Peyer's patch (tissue), 4 donors: ENCODE measurements at places on chromosomes 1 and 21.

DNA sequence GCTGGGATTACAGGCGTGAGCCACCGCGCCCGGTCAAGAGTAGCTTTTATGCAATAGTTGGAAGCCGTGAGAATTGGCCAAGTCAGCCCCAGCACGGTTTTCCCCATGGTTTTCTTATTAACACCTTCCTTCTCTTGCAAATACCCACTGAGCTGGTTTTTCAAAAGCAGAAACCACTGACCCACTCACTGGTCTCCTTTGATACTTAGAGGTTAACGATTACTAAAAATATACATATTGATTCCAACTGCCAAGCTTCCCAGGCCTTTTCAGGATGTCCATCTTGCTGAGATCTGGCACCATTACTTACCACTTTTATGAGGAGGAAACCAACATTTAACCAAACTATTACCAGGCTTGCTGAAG, 25.9 kb upstream of the TARDBP start:
- DNase-seq = no peak
- no peak overlapping the region for H3K27ac ChIP-seq
- no peaks in the 10 kb centered on the region for H3K36me3 ChIP-seq
- no peak overlapping the region for H3K4me3 ChIP-seq

GRCh38 chr1:159932296-159933285, 7.3 kb upstream of the TAGLN2 start:
- no peak overlapping the region for H3K4me3 ChIP-seq
- peaks cover 20% of the 10 kb centered on the region for H3K4me1 ChIP-seq
- no peaks in the 10 kb centered on the region for H3K27me3 ChIP-seq
- no peak for DNase-seq
- H3K27ac ChIP-seq = no peak overlapping the region

GRCh38 chr1:89883030-89883379, 62.2 kb downstream of the LRRC8D start:
- no peak overlapping the region for H3K27ac ChIP-seq
- H3K27me3 ChIP-seq = no peaks in the 10 kb centered on the region
- H3K4me3 ChIP-seq = no peak overlapping the region
- no peaks in the 10 kb centered on the region for H3K4me1 ChIP-seq

- H3K4me3 ChIP-seq = no peak overlapping the region
- H3K36me3 ChIP-seq = no peaks in the 10 kb centered on the region
- H3K27me3 ChIP-seq = no peaks in the 10 kb centered on the region
Observed at GRCh38 chr1:39091845-39092645, 65.9 kb downstream of the NDUFS5 start.

GRCh38 chr1:167763525-167764220, 41.9 kb downstream of the MPZL1 start:
- DNase-seq = no peak
- no peaks in the 10 kb centered on the region for H3K36me3 ChIP-seq
- H3K4me3 ChIP-seq = no peak overlapping the region
- H3K27ac ChIP-seq = no peak overlapping the region
- H3K4me1 ChIP-seq = no peaks in the 10 kb centered on the region
- no peaks in the 10 kb centered on the region for H3K27me3 ChIP-seq

DNA sequence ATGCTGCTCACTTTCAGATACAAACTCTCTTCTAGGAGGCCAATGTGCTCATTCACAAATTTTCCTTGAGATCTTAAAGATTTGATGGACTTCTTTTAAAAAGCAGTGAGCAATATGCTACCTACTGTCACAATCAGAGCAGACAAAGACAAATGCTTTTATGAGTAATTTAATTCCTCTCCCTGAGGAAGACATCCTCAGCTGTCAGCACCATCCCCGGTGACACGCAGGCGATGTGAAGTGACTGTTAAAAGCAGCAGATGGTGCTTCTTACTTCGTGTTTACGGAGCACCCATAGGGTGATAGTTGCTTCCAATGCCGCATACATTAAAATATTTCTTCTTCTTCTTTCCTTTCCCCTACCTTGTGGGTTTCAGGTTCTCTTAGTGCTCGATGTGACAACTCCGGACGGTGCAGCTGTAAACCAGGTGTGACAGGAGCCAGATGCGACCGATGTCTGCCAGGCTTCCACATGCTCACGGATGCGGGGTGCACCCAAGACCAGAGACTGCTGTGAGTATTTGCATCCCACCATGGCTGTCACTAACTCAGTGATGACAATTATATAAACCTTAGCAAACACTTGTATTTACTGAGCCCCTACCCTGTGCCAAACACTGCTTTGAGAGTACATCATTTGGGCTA, 29.1 kb downstream of the LAMC2 start:
- H3K4me3 ChIP-seq = no peak overlapping the region
- no peaks in the 10 kb centered on the region for H3K36me3 ChIP-seq

GRCh38 chr1:94992161-94992560, 65.3 kb upstream of the CNN3 start:
- no peaks in the 10 kb centered on the region for H3K36me3 ChIP-seq
- no peaks in the 10 kb centered on the region for H3K4me1 ChIP-seq
- no peak for DNase-seq
- no peak overlapping the region for H3K4me3 ChIP-seq
- H3K27me3 ChIP-seq = no peaks in the 10 kb centered on the region

DNA sequence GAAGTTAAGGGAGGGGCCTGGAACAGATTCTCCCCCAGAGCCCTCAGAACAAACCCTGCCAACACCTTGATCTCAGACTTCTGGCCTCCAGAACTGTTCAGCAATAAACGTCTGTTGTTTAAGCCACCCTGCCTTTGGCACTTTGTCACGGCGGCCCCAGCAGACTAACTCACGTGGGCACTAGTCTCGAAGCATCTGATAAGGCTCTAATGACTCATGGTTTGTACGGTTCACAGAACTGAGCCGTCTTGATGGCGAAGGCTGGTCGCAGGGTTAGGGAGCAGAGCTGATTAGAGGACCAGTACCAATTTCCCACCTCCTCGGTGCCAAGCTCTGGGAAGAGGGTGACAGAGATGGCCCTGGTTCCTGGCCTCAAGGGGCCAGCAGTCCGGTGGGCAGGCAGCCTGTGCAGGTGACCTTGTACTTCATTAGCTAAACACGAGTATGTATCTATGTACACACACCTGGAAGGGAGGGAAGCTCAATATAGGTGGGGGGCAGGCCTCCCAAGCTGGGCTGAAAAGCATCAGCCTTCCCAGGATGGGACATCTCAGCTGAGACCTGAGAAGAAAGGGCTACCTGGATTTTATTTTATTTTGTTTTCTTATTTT, 112.8 kb downstream of the MRPS6 start:
- H3K4me1 ChIP-seq = no peaks in the 10 kb centered on the region
- H3K27me3 ChIP-seq = no peaks in the 10 kb centered on the region
- peak; percentile 89 for DNase-seq
- H3K27ac ChIP-seq = peak overlapping the region; percentile 43
- H3K4me3 ChIP-seq = no peak overlapping the region

GRCh38 chr1:222956601-222957000, 141.8 kb downstream of the DISP1 start:
- no peaks in the 10 kb centered on the region for H3K27me3 ChIP-seq
- no peak overlapping the region for H3K27ac ChIP-seq
- H3K36me3 ChIP-seq = no peaks in the 10 kb centered on the region
- H3K4me3 ChIP-seq = no peak overlapping the region
- no peak for DNase-seq

- H3K27ac ChIP-seq = peak overlapping the region; percentile 56
- peak; percentile 23 for DNase-seq
- H3K36me3 ChIP-seq = no peaks in the 10 kb centered on the region
- no peak overlapping the region for H3K4me3 ChIP-seq
Observed at GRCh38 chr21:45999581-46000181, 18.1 kb downstream of the COL6A1 start.

- H3K27ac ChIP-seq = no peak overlapping the region
- no peaks in the 10 kb centered on the region for H3K27me3 ChIP-seq
- DNase-seq = no peak
Observed at GRCh38 chr21:25107708-25108107, 499.6 kb downstream of the MRPL39 start.

DNA sequence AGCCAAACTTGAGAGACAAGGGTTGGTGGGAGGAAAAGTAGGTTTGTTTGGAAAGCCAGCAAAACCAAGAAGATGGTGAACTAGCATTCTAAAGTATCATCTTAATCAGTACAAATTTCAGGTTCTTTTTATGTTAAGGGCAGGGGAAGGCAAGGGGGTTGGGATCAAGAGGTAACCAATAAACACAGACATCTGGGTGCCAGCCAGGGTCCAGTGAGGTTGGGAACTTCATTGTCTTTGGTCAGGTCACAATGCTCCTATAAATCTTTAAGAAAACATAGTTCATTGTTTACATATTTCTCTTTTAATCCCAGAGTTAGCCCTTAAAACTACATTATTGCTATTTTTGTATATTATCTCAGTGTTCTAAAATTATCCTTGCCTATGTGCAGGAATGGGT, 126.2 kb upstream of the NR5A2 start:
- H3K27me3 ChIP-seq = no peaks in the 10 kb centered on the region
- H3K36me3 ChIP-seq = no peaks in the 10 kb centered on the region
- H3K27ac ChIP-seq = no peak overlapping the region

- H3K27me3 ChIP-seq = no peaks in the 10 kb centered on the region
- no peaks in the 10 kb centered on the region for H3K4me1 ChIP-seq
- H3K27ac ChIP-seq = peak overlapping the region; percentile 60
- H3K4me3 ChIP-seq = no peak overlapping the region
Observed at GRCh38 chr1:221458447-221459156, 283.3 kb downstream of the DUSP10 start.

DNA sequence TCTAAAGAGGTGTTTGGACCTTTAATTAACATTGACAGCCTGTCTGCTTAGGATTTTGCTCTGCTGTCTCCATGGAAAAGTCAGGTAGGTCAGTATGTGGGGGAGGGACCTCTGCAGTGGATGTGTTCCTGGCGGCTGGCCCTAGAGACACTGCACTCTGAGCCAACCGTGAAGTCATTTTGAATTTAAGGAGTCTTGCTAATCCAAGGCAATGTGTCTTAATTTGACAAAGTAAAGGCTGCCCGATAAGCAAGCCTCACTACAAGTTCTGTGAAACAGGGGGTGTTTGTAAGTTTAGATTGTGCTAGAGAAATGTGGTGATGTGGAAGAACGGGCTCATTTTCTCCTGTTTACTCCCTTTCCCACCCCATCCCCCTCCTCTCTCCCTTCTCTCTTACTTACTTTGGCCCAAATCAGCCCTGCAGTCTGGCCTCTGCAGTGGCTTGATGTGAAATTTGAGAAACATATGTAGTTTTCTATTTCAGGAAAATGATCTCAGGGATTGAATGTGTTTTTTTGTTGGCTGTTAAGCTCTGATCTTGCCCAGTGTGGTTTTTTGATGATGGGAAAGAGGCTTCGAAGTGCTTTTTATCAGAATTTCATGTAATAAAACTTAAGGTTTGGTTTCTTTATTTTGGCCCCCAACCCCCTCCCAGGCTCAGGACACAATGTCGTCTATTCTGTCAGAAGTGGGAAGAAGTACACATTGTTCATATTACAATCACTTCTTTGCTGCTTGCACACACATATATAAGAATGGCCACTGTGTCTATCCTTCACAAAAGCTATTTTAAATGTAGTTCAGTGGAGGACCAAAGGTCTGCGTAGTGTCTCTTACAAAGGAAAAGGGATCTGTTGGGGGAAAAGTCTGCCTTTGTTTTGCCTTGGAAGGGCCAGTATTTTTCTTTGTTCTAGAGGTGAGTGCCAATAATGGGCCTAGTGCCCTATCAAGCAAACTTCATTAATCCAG, 96.6 kb downstream of the FGGY start:
- no peaks in the 10 kb centered on the region for H3K27me3 ChIP-seq
- H3K27ac ChIP-seq = peak overlapping the region; percentile 47
- no peaks in the 10 kb centered on the region for H3K4me1 ChIP-seq
- no peak overlapping the region for H3K4me3 ChIP-seq
- no peaks in the 10 kb centered on the region for H3K36me3 ChIP-seq
- DNase-seq = peak; percentile 52

GRCh38 chr1:98761219-98761865, 99.8 kb downstream of the SNX7 start:
- DNase-seq = no peak
- H3K27me3 ChIP-seq = no peaks in the 10 kb centered on the region
- H3K27ac ChIP-seq = no peak overlapping the region
- no peaks in the 10 kb centered on the region for H3K4me1 ChIP-seq
- H3K4me3 ChIP-seq = no peak overlapping the region
- H3K36me3 ChIP-seq = no peaks in the 10 kb centered on the region
